Trophoblast cell (in vitro differentiated cells and primary cell): ENCODE measurements at places on chromosomes 3 and 15.

- DNase-seq, result no peak
These were observed 101.0 kb downstream of the ANP32A start for GRCh38 chr15:68719672-68720071.

DNA sequence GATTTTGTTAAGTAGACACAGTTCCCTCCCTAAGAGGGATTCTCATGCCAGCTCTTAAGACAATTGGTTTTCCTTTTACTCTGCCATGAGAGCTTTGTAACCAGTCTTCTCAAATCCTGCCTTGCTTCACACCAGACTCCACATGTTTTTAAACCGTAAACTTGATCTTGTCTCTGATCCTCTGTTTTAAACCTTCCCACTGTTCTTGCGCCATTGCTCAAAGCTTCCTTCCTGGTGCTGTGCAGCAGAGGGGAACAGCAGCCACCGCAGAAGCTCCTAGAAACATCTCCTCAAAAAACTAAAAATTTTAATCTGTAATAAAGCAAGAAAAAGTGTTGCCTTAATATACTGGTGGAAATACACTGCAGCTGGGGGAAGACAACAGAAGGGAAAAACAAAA, 154.5 kb upstream of the SATB1 start:
- no peak for DNase-seq

DNA sequence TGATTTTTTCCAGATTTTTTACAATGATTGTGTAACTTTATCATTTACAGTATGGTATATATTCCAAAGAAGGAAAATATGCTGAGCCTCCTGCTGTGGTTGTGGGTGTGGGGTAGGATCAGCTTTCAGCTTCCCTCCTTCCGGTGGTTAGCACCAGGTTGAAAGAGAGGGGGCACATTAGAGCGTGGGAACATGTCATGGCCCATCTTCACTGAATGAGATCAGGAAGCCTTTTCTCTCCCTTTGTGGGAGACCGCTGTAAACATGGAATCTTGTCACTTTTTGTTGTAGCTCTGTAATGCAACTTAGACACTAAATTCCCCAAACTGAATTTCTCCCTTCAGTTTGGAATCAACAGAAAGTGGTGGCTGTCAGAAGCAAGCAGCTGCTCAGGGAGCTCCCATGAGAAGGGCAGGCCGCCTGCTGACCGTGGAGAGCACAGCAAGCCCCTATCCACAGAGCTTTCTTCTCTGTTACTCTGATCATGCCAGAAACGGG, 86.7 kb upstream of the LIMD1 start:
- DNase-seq, result no peak

GRCh38 chr3:10986592-10986991, 6.0 kb upstream of the SLC6A1 start:
- DNase-seq, result peak; percentile 47

- DNase-seq, result no peak
These were observed 139.1 kb downstream of the NSMCE3 start for GRCh38 chr15:29130476-29130875.

DNA sequence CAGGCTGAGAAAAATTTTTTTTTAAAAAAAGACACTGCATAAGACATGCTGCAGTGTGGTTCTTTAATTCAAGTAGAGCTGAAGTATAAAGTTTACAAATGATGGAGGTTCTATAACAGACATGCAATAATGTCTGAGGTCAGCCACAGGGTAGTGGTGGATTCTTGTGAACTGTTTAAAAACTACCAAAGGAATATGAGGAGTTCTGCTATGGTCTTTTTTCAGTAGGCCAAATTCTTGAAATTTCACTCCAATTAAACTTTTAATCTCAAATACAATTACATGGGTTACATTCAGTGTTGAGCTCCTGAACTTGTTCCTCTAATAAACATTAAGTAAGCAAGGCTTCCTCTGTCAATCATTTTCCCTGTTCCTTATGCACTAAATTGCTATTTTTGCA, 122.7 kb downstream of the PLD1 start:
- DNase-seq, result no peak

DNA sequence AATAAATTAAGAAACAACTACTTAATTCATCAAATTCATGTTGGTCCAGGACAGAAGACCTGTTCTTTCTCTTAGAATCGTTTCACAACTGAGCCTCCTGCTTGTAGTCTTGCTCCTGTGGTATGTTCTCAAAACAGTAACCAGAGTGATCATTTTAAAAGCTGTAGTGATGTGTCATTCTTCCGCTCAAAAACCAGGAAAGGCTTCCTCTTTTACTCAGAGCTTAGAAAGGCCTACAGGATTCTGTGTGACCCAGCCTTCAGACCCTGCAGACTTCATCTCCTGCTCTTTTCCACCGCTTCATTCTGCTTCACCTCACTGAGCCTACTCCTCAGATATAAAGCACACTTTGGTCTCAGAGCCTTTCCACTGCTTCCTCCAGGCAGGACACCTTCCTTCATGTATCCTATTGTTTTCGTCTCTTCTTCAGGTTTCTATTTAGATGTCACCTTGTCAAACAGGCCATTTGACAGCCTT, 22.7 kb downstream of the ST6GAL1 start:
- peak; percentile 54 for DNase-seq

DNA sequence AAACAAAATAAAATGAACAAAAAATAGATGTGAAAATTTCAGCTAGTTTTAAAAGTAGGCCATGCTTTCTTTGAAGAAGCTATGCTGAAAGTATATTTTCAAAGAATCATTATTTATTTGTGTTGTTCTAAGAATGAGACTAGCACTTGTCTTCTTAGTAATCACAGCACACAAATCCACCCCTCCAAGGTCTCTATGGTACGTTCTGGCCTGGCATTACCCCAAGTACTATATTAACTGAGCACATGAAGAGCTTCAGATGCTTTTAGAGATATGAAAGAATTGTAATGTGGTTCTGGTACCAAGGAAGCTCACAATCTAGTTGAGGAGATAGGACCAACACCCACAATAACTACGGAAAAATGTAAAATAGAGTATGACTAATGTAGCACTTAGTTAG, 416.5 kb downstream of the PLCL2 start:
- DNase-seq, result no peak

DNA sequence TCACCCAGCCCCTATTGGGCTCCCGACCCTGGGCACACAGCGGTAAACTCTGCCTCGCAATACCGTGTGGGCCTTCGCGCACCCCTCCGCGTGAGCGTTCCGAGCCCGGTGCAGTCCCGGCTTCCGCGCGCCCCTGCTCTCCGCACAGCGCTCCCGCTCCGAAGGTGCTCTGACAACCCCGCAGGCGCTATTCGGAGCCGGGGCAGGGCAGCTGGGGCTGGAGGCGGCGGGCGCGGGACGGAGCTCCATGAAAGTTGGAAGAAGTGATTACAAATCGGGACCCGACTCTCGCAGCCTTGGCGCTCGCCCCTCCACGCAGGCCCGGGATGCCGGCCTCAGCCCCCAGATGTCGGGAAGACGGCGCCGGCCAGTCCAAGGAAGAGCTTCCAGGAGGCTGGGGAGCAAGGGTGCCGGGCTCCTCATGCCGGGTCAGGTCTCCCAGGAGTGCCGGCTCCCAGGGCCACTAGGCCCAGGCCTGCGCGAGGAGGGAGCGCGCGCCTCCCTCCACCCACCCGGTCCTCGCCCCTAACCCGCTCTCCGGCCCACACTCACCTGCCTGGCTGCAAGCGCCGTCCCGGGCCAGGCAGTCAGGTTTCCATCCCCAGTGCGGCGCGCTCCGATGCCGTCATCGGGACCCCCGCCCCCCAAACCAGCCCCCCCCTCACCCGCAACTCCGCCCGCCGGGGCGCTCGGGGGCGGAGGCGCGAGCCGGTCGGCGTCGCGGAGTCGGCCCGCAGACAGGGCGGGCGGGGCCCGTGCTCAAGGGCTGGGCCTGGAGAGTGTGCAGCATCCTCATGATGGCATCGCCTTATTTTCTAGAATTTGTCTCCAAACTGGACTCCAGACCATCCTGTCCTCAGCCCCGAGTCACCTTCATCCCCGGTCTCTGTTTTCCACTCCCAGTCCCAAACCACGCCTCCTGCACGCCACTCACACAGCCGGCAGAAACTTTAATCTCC, at the start of gene KIF7:
KIF7 (minus strand) TSS at position 621 of the 959 bp plus-strand sequence. CDS start 2,537 bp downstream, outside the sequence.
- DNase-seq, result peak; percentile 13

GRCh38 chr3:67292356-67293121, 294.4 kb downstream of the KBTBD8 start:
- DNase-seq, result no peak

GRCh38 chr3:20230954-20231353, 44.9 kb upstream of the SGO1 start:
- DNase-seq, result no peak

DNA sequence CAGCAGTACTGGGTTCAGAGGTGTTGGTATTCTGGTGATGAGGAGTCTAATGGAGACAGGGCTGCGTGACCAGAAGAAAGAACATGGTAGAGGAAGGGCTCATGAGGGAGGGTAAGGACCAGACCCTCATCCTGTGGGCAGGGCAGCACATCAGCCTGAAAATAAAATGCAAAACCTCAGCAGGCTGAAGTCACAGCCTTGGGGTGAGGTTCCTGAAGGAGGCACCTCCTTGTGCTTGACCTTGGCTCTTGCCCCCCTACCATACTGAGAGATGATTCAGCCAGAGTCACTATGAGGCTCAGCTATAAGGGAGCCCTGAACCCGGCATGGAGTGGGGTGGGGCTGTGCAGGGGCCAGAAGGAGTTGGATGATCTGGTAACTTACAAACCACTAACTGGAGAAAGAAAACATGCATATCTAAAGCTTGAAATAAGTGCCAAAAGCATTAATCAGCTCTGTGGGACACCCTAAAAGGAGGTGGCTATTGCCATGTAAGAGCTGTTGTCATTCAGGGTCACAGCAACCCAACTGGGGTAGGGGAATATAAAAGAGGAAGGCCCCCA, 60.2 kb downstream of the CORO2B start:
- DNase-seq, result no peak
